CD14-positive monocyte (primary cell): ENCODE measurements at places on chromosomes 4 and X. TPM values are rescaled to one million over a fixed set of nuclear protein-coding genes. Genes with fewer than 3 reads are reported as not detected.

ARMCX4 gene
- polyA plus RNA-seq, result not detected

RAB39B gene
- polyA plus RNA-seq, result 0.25 TPM

GRIA3 gene
- polyA plus RNA-seq, result not detected in 2 replicates

C1GALT1C1 gene
- 4.0 and 8.3 TPM in 2 replicates for polyA plus RNA-seq

RRH gene
- not detected in 2 replicates for polyA plus RNA-seq

ALAS2 gene
- not detected for polyA plus RNA-seq

SPANXB1 gene
- polyA plus RNA-seq, result not detected

SLC49A3 gene
- polyA plus RNA-seq, result 9.5 TPM

TASL gene
- 15.4 and 34.4 TPM in 2 replicates for polyA plus RNA-seq

BGN gene
- polyA plus RNA-seq, result not detected

SATL1 gene
- not detected in 2 replicates for polyA plus RNA-seq

SMR3B gene
- polyA plus RNA-seq, result not detected in 2 replicates

CFAP47 gene
- polyA plus RNA-seq, result not detected

ALB gene
- not detected for polyA plus RNA-seq

ESX1 gene
- not detected for polyA plus RNA-seq
